Karpas-422 (cell line): ENCODE measurements at places on chromosomes 5 and 9. TPM values are rescaled to one million over a fixed set of nuclear protein-coding genes. Genes with fewer than 3 reads are reported as not detected.

The SPINK5 gene
- not detected in 2 replicates for total RNA-seq

The GDNF gene
- total RNA-seq, result 0.11 TPM in 1 of 2 replicates, not detected in the other

The LECT2 gene
- total RNA-seq, result not detected in 2 replicates

The NEUROG1 gene
- not detected in 2 replicates for total RNA-seq

The SLCO6A1 gene
- total RNA-seq, result not detected in 2 replicates

The C9orf153 gene
- total RNA-seq, result 2.9 TPM in 1 of 2 replicates, not detected in the other

The KIF27 gene
- 6.5 and 7.6 TPM in 2 replicates for total RNA-seq

The HTR1A gene
- total RNA-seq, result not detected in 2 replicates

The GFI1B gene
- 6.0 and 6.5 TPM in 2 replicates for total RNA-seq

DNA sequence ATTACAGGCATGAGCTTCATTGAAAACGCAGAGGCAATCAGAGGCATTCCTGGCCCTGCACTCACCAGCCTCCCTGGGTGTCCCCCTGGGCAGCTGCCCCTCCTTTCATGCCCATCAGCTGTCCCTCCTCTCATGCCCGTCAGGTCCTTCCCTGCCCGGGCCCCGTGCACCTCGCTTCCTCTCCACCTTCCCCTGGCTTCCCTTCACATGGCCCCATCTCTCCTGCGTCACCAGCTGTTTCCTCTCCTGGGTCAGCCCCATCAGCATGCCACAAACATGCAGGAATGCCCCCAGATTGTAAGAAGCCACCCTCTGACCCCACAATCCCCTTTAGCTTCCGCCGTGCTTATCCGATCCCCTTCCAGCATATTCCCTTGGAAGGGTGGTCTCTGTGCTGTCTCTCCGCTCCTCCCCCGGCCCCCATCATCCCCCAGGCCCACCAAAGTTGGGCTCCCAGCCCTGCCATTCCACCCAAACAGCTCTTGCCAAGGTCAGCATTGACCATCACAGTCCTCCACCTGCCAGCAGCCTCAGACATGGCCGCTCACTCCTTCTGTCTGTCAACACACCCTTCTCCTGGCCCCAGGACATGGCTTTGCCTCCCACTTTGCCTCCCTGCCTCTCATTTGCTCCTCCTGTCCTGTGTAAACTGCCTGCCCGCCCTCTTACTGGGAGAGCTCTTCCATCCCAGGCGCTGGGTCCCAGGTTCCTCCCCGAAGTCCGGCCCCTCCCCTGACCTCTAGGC lies 98.6 kb upstream of the IER5L start:
- no peak overlapping the region for H3K27ac ChIP-seq
- H3K27me3 ChIP-seq, result no peaks in the 10 kb centered on the region
- H3K4me3 ChIP-seq, result no peak overlapping the region
- H3K4me1 ChIP-seq, result no peaks in the 10 kb centered on the region

DNA sequence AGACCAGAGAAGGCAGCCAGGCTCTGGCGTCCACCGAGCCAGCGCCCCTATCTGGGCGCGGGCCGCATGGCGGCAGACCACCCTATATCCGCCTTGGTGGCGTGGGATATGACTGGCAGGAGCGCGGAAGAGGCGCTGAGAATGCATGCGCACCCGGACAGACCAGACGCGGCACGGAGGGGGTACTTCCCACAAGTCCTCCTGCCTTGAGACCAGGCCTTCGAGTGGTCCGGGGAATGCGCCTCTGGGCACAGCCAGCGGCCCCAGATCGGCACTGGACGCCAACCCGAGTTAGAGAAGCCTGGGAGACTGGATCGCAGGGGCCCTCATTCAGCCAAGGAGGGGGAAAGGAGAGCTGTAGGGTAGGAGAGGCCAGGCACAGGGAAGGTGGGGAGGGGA lies 2.5 kb upstream of the LMX1B start:
- H3K4me1 ChIP-seq, result no peaks in the 10 kb centered on the region
- no peaks in the 10 kb centered on the region for H3K36me3 ChIP-seq
- DNase-seq, result no peak

GRCh38 chr5:112737463-112738190 lies at the start of gene APC:
TSS of gene APC (plus strand) at chr5:112737885. CDS start at chr5:112754891, 17,006 bp downstream.
- peaks cover 92% of the 10 kb centered on the region for H3K4me1 ChIP-seq
- no peaks in the 10 kb centered on the region for H3K27me3 ChIP-seq
- peak within 1 kb of the TSS; percentile 78 for H3K27ac ChIP-seq
- peak; percentile 92 for DNase-seq

DNA sequence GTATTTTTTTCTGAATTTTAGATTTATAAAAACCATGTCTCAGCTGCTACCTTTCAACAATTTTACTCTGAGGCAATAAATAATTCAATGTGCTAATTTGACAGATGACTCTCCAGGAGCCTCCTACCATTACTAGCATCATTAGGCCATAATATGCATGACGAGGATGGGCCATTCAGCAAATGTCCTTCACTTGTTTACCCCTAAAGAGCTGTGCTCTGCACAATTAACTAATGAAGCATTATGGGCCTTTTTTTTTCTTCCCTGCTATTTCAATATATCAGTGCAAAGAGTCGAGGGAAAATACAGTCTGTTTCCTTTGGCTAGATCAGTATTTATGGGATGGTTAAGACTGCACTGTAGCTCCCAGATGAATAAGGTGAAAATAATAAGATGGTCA lies 627.2 kb downstream of the ISL1 start:
- no peak overlapping the region for H3K27ac ChIP-seq
- DNase-seq, result no peak
- no peaks in the 10 kb centered on the region for H3K27me3 ChIP-seq
- no peak overlapping the region for H3K4me3 ChIP-seq
- H3K4me1 ChIP-seq, result no peaks in the 10 kb centered on the region

- no peaks in the 10 kb centered on the region for H3K36me3 ChIP-seq
- H3K27ac ChIP-seq, result no peak overlapping the region
- no peak overlapping the region for H3K4me3 ChIP-seq
- no peaks in the 10 kb centered on the region for H3K27me3 ChIP-seq
- DNase-seq, result peak; percentile 73
- H3K4me1 ChIP-seq, result peaks cover 49% of the 10 kb centered on the region
Measured at GRCh38 chr5:81513982-81514381, 120.0 kb upstream of the ACOT12 start.

DNA sequence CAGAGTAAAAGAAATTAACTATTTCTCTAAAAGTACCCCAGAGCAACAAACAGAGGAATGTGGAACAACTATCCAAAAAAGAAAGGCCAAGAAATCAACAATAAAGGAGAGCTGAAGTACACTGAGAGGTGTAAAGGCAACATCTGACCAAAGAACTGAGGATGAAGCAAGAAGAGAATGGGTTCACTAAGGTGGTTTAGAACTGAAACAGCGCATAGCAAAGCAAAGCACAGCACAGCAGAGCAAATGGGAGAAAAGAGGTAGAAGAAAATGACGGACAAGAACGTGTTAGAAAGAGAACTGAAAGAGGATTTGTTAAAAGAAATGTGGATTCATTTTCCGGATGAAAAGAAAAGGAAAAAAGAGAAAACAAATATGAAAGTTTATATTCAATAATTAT lies 25.8 kb downstream of the RFX3 start:
- DNase-seq, result peak; percentile 58
- H3K27me3 ChIP-seq, result no peaks in the 10 kb centered on the region
- H3K27ac ChIP-seq, result peak overlapping the region; percentile 42

DNA sequence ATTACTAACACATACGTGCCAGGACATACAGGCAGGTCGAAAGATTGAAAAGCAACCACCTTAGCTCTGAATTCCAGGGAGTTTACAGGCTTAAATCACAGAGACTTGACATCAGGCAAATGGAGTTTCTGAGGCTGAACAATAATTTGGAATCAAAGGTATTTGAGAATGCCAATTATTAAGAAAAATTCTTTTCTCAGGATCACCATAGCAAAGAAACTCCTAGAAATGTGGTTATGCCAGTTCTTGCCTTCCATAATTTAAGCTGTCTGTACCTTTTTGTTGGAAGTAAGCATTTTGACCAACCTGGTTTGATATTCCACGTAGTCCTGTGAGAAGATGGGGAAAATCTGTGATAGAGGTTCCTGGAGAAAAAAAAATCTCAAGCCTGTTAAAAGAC lies 312.4 kb upstream of the SMARCA2 start:
- no peaks in the 10 kb centered on the region for H3K4me1 ChIP-seq
- H3K36me3 ChIP-seq, result no peaks in the 10 kb centered on the region
- no peak overlapping the region for H3K4me3 ChIP-seq
- H3K27ac ChIP-seq, result no peak overlapping the region

DNA sequence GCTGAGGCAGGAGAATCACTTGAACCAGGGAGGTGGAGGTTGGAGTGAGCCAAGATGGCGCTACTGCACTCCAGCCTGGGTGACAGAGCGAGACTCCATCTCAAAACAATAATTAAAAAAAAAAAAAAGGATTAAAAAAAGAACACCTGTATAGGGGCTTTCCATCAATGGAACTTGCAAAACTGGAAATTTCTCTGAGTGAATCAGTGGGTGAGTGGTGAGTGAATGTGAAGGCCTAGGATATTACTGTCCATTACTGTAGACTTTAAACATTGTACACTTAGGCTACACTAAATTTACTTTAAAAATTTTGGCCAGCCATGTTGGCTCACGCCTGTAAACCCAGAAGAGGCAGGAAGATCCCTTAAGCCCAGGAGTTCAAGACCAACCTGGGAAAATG lies 5.7 kb upstream of the RARS1 start:
- peaks cover 19% of the 10 kb centered on the region for H3K4me1 ChIP-seq
- no peak for DNase-seq
- H3K4me3 ChIP-seq, result no peak overlapping the region
- no peak overlapping the region for H3K27ac ChIP-seq
- no peaks in the 10 kb centered on the region for H3K27me3 ChIP-seq

- H3K4me3 ChIP-seq, result no peak overlapping the region
- DNase-seq, result no peak
- no peaks in the 10 kb centered on the region for H3K27me3 ChIP-seq
- peaks cover 17% of the 10 kb centered on the region for H3K4me1 ChIP-seq
Measured at GRCh38 chr5:65768723-65769346, 46.8 kb downstream of the NLN start.

- H3K36me3 ChIP-seq, result no peaks in the 10 kb centered on the region
- DNase-seq, result no peak
- no peaks in the 10 kb centered on the region for H3K27me3 ChIP-seq
- H3K4me1 ChIP-seq, result peaks cover 21% of the 10 kb centered on the region
- no peak overlapping the region for H3K27ac ChIP-seq
- no peak overlapping the region for H3K4me3 ChIP-seq
Measured at GRCh38 chr9:121887553-121888437, 205.3 kb downstream of the TTLL11 start.

DNA sequence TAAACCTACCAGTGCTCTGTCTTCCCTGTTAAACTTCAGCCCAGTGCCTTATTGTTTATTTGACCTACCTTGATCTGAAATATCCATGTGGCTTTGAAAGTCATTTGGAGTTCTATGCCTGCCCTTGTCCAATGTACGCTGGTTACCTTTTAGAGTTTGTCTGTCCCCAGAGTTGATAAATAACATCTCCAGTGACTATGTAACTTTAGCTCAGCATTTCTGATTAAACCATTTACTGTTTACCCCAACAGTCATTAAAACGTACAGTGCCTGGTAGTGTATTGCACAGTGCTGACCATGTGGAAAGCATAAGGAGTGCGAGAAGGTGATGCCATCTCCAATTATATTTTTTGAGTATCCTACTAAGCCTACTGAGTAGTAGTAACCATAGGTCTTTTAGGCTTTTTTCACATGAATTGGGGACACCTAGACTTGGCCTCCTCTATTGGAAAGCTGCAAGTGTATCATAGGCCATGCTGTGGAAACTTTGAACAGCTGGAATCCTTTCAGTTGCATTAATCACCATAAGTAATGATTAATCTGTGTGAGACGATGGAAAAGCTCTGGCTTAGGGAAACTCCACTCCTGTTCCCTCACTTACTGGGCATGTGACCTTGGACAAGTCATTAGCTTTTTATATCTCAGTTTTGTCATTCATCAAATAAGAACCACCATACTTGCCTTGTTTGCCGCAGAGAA lies 93.5 kb downstream of the MAST4 start:
- H3K4me3 ChIP-seq, result no peak overlapping the region
- DNase-seq, result no peak
- no peak overlapping the region for H3K27ac ChIP-seq
- no peaks in the 10 kb centered on the region for H3K27me3 ChIP-seq

- no peak for DNase-seq
- no peaks in the 10 kb centered on the region for H3K4me1 ChIP-seq
- no peak overlapping the region for H3K4me3 ChIP-seq
- H3K27me3 ChIP-seq, result no peaks in the 10 kb centered on the region
Measured at GRCh38 chr5:58268268-58268667, 191.6 kb downstream of the PLK2 start.
